PC-9 (cell line): ENCODE measurements at places on chromosomes 11 and 22. TPM values are rescaled to one million over a fixed set of nuclear protein-coding genes. Genes with fewer than 3 reads are reported as not detected.

- no peak overlapping the region for H3K4me3 ChIP-seq
- H3K4me1 ChIP-seq = no peaks in the 10 kb centered on the region
- H3K36me3 ChIP-seq = no peaks in the 10 kb centered on the region
- H3K27ac ChIP-seq = no peak overlapping the region
Measured at GRCh38 chr11:2788168-2789071, 88.6 kb upstream of the KCNQ1OT1 start.

GRCh38 chr11:2564588-2565425 is 120.0 kb downstream of the KCNQ1 start:
- no peaks in the 10 kb centered on the region for H3K36me3 ChIP-seq
- no peaks in the 10 kb centered on the region for H3K27me3 ChIP-seq
- H3K4me1 ChIP-seq = no peaks in the 10 kb centered on the region
- H3K27ac ChIP-seq = no peak overlapping the region
- no peak for DNase-seq

GRCh38 chr22:40183029-40183581 is 5.4 kb downstream of the TNRC6B start:
- H3K27ac ChIP-seq = no peak overlapping the region
- H3K36me3 ChIP-seq = no peaks in the 10 kb centered on the region
- no peaks in the 10 kb centered on the region for H3K27me3 ChIP-seq
- DNase-seq = peak; percentile 70
- no peak overlapping the region for H3K4me3 ChIP-seq

DNA sequence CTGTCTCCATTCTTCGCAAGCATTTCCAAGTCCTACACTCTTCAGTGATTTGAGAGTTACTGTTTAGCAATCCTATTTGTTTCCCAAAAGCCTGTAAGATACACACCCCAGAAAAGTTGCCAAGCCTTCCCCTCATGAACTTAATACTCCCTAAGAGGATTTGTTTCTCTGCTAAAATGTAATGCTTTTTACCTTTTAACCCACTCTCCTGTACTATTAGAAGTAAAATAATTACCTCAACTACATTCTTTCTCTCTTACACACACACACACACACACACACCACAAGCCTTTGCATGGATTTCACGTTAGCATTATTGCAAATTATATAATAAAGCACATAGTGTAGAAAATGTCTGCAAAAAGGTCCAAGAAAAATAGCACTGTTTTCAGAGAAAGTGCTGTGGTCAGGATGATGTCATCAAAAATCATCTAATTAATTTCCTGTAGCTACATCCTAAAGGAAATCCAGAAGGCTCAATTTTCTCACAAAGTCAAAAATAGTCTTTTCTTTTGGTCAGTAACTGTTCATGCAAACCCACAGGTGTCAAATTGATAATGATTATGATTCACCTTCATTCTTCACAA is 364.1 kb upstream of the PITPNB start:
- no peaks in the 10 kb centered on the region for H3K27me3 ChIP-seq
- no peaks in the 10 kb centered on the region for H3K36me3 ChIP-seq
- no peak overlapping the region for H3K4me3 ChIP-seq
- H3K27ac ChIP-seq = no peak overlapping the region
- DNase-seq = no peak

The POLA2 gene
- 37.1 and 39.3 TPM in 2 replicates for total RNA-seq

DNA sequence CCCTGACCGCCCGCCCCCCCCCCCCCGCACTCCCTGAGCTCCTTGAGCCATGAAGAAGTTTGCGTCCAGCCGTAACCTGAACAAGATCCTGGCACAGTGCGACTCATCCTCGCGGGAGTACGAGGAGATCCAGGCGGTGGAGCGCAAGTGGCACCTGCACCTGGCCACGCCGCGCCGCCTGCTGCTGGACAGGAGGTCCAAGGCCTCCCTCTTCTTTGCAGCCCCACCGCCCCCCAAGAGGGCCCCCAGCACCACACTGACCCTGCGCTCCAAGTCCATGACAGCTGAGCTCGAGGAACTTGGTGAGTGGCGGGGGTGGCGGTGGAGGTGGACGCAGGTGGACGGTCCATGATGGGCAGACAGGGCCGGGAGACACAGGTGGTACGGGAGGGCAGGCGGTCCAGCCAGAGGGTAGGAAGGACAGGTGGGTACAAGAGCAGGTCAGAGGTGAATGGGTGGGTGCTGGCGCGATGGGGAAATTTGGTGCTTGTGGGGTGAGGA is 32.1 kb upstream of the ACR start:
- no peaks in the 10 kb centered on the region for H3K4me1 ChIP-seq
- H3K27me3 ChIP-seq = no peaks in the 10 kb centered on the region
- no peaks in the 10 kb centered on the region for H3K36me3 ChIP-seq
- H3K4me3 ChIP-seq = no peak overlapping the region
- H3K27ac ChIP-seq = no peak overlapping the region

The TMA7B gene
- total RNA-seq = not detected in 2 replicates
